ENCODE measurements at places on chromosomes 5 and 9.

DNA sequence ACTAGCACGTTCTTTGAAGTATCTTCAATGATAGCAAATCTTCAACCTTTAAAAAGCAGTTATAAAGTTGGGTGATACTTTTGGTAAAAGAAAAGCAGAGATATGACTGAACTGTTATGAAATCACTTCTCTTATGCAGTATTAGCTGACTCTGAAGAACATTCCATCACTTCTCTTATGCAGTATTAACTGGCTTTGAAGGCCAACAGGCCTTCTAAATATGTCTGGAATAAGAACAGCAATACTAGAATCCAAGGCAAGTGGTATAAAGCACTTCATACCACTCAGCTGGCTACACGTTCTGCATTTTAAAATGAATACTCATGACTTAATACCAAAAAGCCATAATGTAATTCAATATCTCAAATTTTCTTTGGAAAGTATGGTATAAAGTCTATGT is 17.3 kb downstream of the SKIC3 start:
- no peak overlapping the region for H3K4me3 ChIP-seq
- no peak for DNase-seq
- peaks cover 12% of the 10 kb centered on the region for H3K36me3 ChIP-seq

DNA sequence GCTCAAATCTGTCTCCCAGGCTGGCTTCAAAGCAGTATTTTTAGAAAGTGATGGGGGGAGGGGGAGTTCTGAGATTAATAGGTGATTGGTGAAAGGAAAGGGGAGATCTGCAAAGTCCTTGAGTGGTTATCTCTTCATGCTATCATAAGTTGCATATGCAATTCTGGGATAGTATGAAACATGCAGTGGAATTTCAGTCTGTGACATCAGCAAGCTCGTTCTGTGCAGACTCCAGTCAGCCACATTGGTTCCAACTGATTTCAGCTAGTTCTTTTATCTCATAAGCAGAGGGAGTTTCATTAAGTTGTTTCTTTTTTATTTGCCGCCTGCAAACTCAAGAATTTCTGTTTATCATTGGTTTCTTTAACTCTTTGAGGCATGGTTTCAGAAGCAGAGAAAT is 180.5 kb upstream of the SH3GL2 start:
- no peak for DNase-seq
- H3K4me3 ChIP-seq, result no peak overlapping the region
- H3K27me3 ChIP-seq, result no peaks in the 10 kb centered on the region
- H3K36me3 ChIP-seq, result peaks cover 5% of the 10 kb centered on the region
- no peaks in the 10 kb centered on the region for H3K4me1 ChIP-seq

GRCh38 chr5:126044931-126045565 is 378.2 kb upstream of the GRAMD2B start:
- H3K4me3 ChIP-seq, result no peak overlapping the region
- no peak for DNase-seq
- H3K27ac ChIP-seq, result no peak overlapping the region

- H3K36me3 ChIP-seq, result no peaks in the 10 kb centered on the region
- H3K27me3 ChIP-seq, result no peaks in the 10 kb centered on the region
- DNase-seq, result no peak
- peaks cover 81% of the 10 kb centered on the region for H3K4me1 ChIP-seq
Measured at GRCh38 chr5:14257995-14258403, 114.9 kb downstream of the TRIO start.

DNA sequence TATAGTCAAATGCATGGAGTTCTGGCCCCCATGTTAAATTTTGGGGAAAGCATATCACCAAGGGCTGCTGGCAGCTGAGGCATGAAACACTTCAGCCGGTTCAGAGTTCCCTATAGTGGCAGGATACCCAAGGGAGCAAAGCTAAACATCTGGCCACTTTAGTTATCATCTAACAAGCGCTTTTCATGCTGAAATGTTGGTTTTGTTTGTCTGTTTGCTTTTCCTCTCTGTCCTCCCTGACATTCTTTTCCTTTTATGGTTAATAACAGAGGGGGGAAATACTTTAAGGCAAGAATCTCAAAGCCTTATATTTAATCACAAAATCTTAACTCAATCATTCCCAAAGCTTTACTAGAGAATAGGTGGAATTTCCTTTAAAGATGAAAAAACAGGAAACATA is 11.9 kb downstream of the APBA1 start:
- no peaks in the 10 kb centered on the region for H3K36me3 ChIP-seq
- DNase-seq, result no peak
- no peaks in the 10 kb centered on the region for H3K4me1 ChIP-seq

DNA sequence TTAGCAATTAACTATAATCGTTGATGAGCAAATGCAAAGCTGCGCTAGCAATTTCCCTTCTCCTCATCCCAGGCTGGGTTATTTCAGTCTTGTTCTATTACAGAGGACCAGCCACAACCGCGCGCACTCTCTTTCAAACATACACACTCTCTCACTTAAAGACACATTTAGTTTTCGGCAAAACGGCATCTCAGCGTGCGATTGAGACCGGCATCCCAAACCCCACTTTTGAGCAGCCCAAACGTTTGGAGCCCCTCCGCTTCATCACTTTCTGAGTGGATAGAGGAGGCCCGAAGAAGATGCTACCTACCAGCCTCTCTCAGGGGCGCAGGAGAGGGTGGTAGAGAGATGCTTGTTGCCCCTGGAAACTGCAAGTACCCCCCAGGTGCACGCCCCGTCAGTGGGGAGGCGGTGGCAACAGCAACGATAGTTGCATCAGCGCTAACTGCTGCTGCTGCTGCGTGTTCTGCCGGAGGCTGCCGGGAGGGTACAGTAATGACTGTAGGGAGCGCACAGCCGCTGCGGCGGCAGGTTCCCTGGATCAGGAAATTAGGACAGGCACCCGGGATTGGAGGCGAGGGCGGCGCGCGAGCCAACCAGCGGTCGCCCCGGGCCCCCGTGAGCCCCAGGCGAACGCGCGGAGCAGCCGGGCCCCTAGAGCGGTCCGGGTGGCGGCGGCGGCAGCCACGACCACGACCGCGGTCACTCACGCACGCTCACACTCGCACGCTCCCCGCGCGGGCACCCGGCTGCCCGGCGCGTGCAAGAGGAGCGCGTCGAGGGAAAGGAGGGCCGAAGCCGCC is 467 bp upstream of the VLDLR start:
- H3K36me3 ChIP-seq, result no peaks in the 10 kb centered on the region
- H3K27ac ChIP-seq, result peak overlapping the region; percentile 89
- H3K27me3 ChIP-seq, result no peaks in the 10 kb centered on the region

GRCh38 chr5:54872810-54873209 is 112.6 kb downstream of the ESM1 start:
- no peak for DNase-seq
- H3K36me3 ChIP-seq, result no peaks in the 10 kb centered on the region
- H3K27me3 ChIP-seq, result no peaks in the 10 kb centered on the region
- no peak overlapping the region for H3K4me3 ChIP-seq
- H3K27ac ChIP-seq, result no peak overlapping the region

- no peaks in the 10 kb centered on the region for H3K4me1 ChIP-seq
- H3K27me3 ChIP-seq, result no peaks in the 10 kb centered on the region
- no peak overlapping the region for H3K27ac ChIP-seq
- DNase-seq, result no peak
- H3K4me3 ChIP-seq, result no peak overlapping the region
Measured at GRCh38 chr5:104965006-104965405, 1402.4 kb upstream of the NUDT12 start.

- H3K27me3 ChIP-seq, result no peaks in the 10 kb centered on the region
- H3K4me3 ChIP-seq, result no peak overlapping the region
- DNase-seq, result no peak
- H3K36me3 ChIP-seq, result no peaks in the 10 kb centered on the region
- H3K27ac ChIP-seq, result no peak overlapping the region
- H3K4me1 ChIP-seq, result no peaks in the 10 kb centered on the region
Measured at GRCh38 chr9:121589986-121590385, 61.4 kb upstream of the DAB2IP start.

DNA sequence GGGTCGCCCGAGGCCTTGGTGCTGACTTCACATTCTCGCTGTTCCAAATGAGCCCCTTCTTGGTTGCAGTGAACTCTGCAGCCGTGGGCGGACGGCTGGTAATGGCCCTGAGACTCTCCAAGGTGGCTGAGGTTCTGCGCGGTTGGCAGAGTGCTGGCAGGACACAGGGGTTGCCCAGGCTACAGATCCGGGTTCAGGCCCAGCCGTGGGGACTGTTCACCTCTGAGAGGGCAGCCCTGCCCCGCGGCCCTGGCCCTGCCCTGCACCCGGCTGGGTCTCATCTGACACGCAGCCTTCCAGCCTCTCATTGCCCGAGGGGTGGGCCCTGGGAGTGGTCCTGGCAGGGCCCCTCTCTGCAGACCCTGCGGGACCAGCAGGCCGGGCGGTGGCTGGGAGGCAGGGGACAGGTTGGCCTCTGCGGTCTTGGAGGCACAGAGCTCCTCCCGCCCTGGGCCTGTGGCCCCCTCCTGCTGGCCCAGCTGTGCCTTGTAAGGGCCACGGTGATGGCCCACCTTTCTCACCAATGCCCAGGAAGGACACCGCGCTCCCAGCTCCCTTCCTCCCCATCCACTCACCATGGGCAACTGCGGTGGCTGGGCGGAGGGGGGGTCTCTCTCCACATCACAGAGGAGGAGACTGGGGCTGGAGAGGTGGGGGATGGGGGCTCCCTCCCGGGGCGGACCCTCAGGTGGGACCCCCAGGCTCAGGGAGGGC is 51.6 kb downstream of the AHRR start:
- H3K27ac ChIP-seq, result no peak overlapping the region
- H3K4me1 ChIP-seq, result peaks cover 4% of the 10 kb centered on the region
- peak overlapping the region; percentile 66 for H3K4me3 ChIP-seq
- DNase-seq, result no peak

DNA sequence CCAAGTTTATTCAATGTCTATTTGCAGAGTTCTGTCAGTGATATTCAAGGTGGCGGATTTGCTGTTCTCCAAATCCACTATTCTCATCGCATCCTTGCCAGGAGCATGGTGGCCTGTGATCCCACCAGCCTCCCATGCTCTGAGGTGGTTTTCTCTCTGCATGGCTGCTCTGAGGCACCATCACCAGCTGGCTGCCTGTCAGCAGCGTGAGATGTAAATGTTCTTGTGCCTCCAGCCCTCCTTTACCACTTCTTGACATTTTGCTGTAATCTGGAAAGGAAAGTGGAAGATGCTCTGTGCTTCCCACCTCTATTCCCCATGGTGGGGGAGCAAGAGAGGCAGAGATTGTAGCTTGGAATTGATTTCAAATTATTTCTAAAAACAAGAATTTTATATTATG is 293.6 kb upstream of the SLC24A2 start:
- no peak for DNase-seq
- no peaks in the 10 kb centered on the region for H3K36me3 ChIP-seq
- H3K27ac ChIP-seq, result no peak overlapping the region

DNA sequence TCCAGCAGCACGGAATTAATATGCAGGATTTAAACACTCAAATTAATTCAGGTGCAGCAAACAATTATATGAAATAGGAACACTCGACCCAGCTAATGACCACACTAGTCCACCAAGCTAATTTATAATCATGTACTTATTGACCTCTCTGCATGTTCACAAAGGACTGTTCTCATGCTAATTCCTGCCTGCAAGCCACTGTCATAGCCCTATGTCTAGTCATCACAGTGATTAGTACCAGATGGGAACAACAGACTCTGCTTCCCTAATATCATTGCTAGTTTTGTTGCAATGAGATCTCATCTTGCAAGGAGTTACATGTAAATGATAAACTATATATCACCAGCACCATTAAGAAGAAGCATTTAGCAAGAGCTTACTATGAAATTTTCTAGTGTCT is 553.0 kb upstream of the GRAMD2B start:
- no peaks in the 10 kb centered on the region for H3K4me1 ChIP-seq
- no peak overlapping the region for H3K27ac ChIP-seq
- no peak for DNase-seq
- no peaks in the 10 kb centered on the region for H3K27me3 ChIP-seq

- no peak for DNase-seq
- no peak overlapping the region for H3K27ac ChIP-seq
- peaks cover 5% of the 10 kb centered on the region for H3K4me1 ChIP-seq
- H3K4me3 ChIP-seq, result no peak overlapping the region
Measured at GRCh38 chr5:17187786-17188170, 29.7 kb upstream of the BASP1 start.

DNA sequence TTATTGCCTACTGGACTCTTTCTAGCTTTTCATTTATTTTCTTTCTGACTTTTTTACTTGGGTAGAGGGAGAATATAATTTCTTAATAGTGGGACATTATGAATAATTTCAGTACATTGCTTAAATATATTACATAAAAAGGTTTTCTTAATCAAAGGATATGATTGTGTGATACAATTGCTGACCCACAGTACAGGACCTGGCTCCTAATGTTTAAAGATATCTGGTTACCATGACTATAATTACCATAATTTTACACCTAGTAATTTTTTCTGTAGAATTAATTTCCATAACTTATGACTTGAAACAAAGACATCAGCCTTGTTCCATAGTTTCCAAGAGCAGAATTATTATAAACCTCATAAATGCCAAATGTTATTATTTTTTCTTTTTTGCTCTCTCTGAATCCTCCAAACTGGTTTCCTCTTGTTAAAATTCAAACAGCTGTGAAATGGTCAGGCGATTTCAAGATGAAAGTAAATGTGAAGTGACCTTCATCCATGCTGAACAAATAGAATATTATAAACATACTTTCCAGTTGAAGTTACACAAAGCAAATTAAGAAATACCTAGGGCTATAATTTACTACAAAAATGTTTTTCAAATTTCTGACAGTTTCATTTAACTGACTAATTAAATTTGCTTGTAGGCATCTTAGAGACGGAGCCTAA is 301.2 kb upstream of the TYRP1 start:
- no peaks in the 10 kb centered on the region for H3K4me1 ChIP-seq
- DNase-seq, result no peak
- no peaks in the 10 kb centered on the region for H3K36me3 ChIP-seq
- H3K4me3 ChIP-seq, result no peak overlapping the region
- H3K27me3 ChIP-seq, result no peaks in the 10 kb centered on the region

DNA sequence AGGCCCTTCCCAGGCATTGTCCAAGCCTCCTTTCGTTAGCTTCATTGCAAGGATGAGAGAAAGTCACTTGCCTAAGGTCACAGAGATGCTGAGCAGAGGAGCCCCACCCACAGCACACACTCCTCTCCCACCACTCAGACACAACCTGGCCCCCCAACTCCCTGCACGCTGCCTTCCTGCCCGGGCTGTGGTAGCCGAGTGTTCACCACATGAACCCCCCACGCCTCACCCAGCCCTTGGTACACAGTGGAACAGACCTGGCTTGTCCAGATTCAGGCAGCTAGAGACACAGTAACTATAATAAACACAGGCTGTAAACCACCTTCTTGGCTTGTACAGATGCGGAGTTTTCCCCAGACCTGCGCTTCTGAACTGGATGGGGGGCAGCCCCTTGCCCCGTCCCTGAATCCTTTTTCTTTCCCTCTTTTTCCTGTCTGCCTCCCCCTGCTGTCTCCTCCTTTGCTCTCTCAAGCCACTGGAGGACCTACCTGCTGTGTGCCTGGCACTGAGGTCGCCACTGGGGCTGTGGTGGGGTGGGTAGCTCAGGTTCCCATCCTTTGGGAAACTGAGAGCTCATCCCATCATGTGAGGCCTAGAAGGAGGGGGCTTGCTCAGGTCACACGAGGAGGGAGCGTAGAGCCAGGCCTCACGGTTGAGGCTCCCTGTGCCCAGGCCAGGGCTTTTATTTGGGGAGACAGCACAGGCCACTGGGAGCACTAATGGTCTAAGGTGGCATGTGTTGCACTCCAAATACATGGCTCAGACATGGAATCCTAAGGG is 55.7 kb upstream of the SYNPO start:
- H3K36me3 ChIP-seq, result no peaks in the 10 kb centered on the region
- peaks cover 7% of the 10 kb centered on the region for H3K4me1 ChIP-seq
- DNase-seq, result no peak
- no peak overlapping the region for H3K4me3 ChIP-seq
- H3K27ac ChIP-seq, result no peak overlapping the region
